Osteocyte (in vitro differentiated cells): ENCODE measurements at places on chromosomes 12 and 14. TPM values are rescaled to one million over a fixed set of nuclear protein-coding genes. Genes with fewer than 3 reads are reported as not detected.

DNA sequence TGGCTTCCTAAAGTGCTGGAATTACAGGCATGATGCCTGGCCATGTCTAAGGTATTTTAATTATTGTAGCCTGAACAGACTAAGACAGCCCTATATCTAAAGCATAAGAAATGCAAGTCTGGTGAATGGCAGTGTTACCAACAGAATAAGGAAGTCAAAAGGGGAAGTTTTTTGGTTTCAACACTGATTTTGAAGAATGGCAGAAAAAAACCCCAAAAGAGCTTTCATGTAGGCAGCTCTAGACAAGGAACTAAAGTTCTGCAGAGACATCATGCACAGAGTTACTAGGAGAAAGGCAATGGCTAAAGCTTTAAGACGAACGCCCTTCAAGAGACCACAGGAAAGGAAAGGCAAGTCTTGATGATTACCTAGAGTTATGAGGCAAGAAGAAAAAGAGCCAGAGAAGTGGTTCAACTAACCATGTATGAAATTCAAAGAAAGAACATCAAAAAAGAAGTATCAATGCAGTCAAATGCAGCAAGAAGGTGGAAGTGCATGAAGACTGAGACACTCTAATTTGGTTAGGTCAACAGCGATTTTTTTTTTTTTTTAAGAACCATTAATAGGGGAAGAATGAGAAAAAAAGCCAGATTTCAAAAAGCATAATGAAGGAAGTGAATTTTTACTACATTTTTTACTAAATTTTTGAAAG is 50.8 kb downstream of the RPS6KA5 start:
- H3K27ac ChIP-seq, result no peak overlapping the region
- H3K4me3 ChIP-seq, result no peak overlapping the region
- no peak for DNase-seq
- H3K27me3 ChIP-seq, result no peaks in the 10 kb centered on the region
- no peaks in the 10 kb centered on the region for H3K36me3 ChIP-seq
- H3K4me1 ChIP-seq, result no peaks in the 10 kb centered on the region

DNA sequence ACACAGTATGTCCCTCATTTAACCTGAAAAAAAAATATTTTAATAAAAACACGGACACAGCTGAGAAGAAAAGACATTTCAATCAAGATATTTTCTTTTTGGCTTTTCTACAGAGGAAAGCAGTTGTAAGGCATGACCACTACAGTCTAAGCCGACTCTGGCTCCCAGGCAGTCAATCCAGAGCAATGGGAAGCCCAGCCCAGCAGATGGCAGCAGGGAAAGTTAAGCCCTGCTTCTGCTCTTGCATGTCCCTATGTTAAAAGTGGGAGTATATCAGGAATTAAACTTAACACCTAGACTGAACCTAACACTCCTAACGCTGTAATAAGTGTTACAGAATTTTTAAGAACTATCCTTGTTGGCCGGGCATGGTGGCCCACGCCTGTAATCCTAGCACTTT is 19.5 kb upstream of the HAL start:
- H3K27ac ChIP-seq, result no peak overlapping the region
- peaks cover 45% of the 10 kb centered on the region for H3K36me3 ChIP-seq
- no peaks in the 10 kb centered on the region for H3K4me1 ChIP-seq
- no peak for DNase-seq
- H3K27me3 ChIP-seq, result no peaks in the 10 kb centered on the region

The IL26 gene
- total RNA-seq, result 0.34 TPM in 1 of 2 replicates, not detected in the other

DNA sequence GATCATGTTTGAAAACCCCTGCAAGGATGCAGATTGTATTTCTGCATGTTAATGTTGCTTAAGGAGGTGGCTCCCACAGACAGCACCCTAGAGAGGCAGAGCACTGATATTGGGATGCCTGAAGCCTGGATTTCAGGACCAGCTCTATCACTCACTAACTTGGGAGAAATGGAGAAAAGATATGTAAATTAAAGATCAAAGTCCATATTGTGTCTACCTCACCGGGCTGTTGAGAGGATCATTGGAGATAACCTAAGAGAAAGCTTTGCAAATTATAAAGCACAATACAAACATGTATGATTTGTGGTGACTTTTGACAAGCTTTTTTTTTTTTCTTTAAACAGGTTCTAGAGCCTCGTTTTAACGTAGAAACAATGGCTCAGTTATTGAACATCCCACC is 7.6 kb upstream of the REP15 start:
- no peak overlapping the region for H3K27ac ChIP-seq
- no peaks in the 10 kb centered on the region for H3K4me1 ChIP-seq
- no peak for DNase-seq
- H3K4me3 ChIP-seq, result no peak overlapping the region

The TIGAR gene
- 16.6 and 19.9 TPM in 2 replicates for total RNA-seq

GRCh38 chr12:24966951-24967564 is 18.2 kb upstream of the BCAT1 start:
- no peak for DNase-seq
- H3K4me1 ChIP-seq, result no peaks in the 10 kb centered on the region
- H3K27me3 ChIP-seq, result no peaks in the 10 kb centered on the region
- no peaks in the 10 kb centered on the region for H3K36me3 ChIP-seq
- no peak overlapping the region for H3K4me3 ChIP-seq

GRCh38 chr14:88995437-88996198 is 171.2 kb downstream of the TTC8 start:
- DNase-seq, result no peak
- peaks cover 3% of the 10 kb centered on the region for H3K27me3 ChIP-seq
- H3K4me1 ChIP-seq, result peaks cover 3% of the 10 kb centered on the region
- H3K27ac ChIP-seq, result no peak overlapping the region

DNA sequence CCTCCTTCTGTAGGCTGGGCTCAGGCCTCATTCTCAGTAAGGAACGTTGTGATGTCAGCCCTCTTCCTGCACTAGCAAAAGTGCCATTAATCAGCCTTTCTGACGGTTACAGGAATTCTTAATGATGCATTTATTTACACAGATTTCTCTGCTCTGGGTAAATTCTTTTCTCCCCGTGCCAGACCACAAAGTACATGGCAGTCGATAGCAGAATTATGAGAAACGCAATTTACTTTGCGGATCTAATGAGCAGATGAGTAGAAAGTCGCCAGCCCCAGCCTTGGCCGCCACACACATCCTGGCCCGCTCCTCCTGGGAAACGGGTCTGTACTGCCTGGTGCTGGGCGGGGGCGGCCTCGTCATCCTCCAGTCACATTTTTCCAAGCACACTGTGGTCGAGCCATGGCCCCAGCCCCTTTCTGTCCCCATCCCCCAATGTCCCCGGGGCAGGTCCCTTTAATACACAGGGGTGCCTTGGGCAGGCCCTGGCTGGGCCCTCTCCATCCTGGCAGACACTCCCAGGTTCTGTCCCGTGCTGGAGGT is 25.9 kb downstream of the NOC4L start:
- DNase-seq, result no peak
- H3K4me3 ChIP-seq, result no peak overlapping the region
- no peaks in the 10 kb centered on the region for H3K36me3 ChIP-seq
- H3K27me3 ChIP-seq, result peaks cover 15% of the 10 kb centered on the region

GRCh38 chr14:104598039-104598909 is 6.3 kb downstream of the TMEM179 start:
- H3K27me3 ChIP-seq, result peaks cover 4% of the 10 kb centered on the region
- no peak overlapping the region for H3K27ac ChIP-seq
- H3K4me3 ChIP-seq, result no peak overlapping the region
- no peak for DNase-seq

DNA sequence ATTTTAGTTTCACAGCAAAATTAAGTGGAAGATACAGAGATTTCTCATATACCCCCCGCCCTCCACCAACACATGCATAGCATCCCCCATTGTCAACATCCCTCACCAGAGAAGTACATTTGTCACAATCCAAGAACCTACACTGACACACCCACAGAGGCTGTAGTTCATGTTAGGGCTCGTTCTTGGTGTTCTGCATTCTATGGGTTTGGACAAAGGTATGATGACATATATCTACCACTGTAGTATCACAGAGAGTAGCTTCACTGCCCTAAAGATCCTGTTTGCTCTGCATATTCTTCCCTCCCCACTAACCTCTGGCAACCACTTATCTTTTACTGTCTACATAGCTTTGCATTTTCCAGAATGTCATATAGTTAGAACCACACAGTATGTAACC is 444.6 kb upstream of the DCN start:
- H3K27me3 ChIP-seq, result peaks cover 3% of the 10 kb centered on the region
- DNase-seq, result no peak
- no peak overlapping the region for H3K4me3 ChIP-seq
- H3K36me3 ChIP-seq, result no peaks in the 10 kb centered on the region
